NCI-H1105 (cell line): ENCODE measurements at places on chromosomes 13 and 19.

- no peak for DNase-seq
Measured at GRCh38 chr13:111552891-111553655, 232.6 kb downstream of the TEX29 start.

DNA sequence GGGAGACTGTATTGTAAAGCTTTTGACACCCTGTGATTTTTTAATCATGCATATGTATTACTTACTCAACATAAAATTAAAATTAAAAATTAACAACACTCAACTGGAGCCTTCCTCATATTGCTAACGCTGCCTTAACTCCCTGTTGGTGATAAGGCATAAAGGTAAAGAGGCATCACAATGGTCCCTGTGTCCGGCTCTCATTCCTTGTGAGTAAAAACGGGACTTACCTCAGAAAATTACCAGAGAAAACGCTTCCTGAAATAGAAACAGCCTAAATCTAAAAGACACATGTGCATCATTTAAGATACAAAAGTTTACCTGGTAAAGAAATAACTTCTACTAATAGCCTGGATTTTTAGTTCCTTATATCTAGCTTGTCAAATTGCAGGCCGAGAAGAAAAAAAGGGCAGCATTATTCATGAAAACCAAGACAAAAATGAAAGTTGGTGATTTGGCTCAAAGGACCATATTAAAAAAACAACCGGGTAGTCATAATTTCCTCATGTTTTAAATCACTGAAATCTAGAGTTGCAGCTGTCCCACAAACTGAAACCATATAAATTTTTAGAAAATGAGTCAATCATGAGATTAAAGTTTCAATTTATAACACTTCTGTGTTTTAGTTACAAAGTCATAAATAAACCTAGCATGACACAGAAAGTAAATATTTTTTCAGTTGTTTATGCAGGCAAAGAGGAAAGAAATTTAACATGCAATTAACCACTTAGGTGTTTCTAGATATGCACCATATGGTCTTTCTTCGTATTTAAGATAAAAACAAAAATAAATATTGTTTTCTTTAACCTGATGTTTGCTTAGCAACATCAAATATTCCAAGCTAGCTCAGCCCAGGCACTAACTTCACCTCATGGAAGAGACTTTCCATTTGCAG is 94.7 kb downstream of the MIPEP start:
- no peak for DNase-seq

GRCh38 chr19:12695096-12695495 is 1.3 kb downstream of the FBXW9 start:
- DNase-seq = no peak

DNA sequence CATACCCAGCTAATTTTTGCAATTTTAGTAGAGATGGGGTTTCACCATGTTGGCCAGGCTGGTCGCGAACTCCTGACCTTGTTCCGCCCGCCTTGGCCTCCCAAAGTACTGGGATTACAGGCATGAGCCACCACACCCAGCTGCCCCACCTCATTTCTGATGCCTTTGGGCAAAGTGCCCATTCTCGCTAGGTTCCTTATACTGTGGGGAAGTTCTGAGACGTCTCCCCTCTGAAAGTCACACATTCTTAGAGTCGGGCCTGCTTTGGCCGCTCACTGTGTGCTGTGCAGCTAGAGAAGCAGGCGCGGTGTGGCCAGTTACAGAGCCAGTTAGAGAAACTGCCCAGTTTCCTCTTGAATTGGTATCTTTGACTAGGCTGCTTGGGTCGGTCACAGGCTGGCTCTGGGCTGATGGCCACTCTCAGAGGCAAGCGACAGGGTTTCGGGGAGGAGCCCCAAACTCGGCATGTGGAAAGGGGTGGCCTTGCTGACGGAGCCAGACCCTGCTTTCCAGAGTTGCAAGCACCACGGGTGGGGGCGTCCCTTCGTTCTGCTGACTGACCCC is 18.0 kb downstream of the PRAM1 start:
- no peak for DNase-seq

DNA sequence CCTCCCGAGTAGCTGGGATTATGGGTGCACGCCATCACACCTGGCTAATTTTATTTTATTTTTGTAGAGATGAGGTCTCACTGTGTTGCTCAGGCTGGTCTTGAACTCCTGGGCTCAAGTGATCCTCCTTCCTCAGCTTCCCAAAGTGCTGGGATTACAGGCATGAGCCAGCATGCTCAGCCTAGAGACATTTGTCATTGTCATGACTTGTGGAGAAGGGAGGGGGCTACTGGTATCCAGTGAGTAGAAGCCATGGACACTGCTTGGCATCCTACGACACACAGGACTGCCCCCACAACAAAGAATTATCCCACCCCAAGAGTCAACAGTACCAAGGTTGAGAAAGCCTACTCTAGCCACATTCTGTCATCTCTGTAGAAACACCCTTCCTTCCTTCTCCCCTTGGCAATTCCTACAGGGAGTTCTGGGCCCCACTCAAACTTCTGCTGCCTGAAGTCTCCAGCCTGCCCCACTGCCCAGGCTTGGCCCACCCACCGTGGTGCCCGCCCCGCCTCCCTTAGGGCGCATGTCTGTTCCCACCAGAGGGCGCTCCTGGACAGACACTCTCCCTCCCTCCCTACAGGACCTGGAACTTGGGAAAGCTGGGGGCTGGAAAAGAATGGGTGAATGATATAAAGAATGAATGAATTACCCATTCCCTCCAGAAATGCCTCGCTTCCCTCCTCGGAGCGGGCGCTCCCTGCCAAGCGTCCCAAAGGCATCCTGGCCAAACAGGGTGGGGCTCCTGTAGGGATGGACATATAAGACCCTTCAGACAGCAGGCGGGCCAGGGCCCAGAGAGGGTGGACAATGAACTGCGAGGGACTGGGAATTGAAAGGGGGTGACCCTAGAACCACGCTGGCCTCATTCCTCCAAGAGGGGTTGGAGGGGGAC is 5.5 kb upstream of the EMP3 start:
- DNase-seq = peak; percentile 67

DNA sequence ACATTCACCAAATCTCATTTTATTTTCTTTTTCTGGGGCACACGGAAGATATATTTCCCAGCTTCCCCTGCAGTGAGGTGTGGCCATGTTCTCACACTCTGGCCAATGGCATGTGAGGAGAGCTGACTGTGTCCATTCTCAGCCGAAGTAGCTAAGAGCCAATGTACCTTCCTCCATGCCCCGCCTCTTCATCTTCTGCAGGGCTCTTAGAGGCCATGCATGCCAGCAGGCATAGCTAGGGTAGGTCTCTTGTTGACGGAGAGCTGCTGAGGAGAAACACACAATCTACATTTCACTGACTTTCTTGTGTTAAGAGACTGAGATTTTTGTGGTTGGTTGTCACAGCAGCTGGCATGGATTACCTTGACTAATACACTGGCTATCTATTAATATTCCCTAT is 9.8 kb upstream of the MICU2 start:
- no peak for DNase-seq

- DNase-seq = peak; percentile 18
Measured at GRCh38 chr13:27960362-27961226, 8.5 kb downstream of the CDX2 start.

GRCh38 chr19:4916292-4917082 is 7.2 kb downstream of the UHRF1 start:
- DNase-seq = no peak

GRCh38 chr13:98457053-98457452 is 119.9 kb downstream of the STK24 start:
- no peak for DNase-seq

GRCh38 chr19:46317339-46317738 is 20.5 kb downstream of the HIF3A start:
- DNase-seq = no peak

DNA sequence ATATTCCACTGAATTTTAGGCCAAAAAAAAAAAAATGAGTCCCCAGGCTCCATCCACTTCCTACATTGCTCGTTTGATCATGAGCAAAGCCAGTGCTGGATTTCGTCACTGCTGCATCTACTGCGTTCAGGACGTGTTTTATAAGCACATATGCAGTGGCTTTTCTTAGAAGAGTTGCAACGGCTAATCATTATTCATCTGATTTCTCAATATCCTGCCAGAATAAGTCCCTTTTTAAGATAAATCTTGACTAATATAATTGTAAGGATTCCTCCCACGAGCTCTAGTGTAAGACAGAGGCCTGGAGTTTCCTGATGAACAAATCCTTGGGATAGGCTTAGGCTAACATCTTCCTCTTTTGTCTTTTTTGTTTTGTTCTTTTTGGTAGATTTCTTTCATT is 19.5 kb downstream of the FAM124A start:
- DNase-seq = no peak

DNA sequence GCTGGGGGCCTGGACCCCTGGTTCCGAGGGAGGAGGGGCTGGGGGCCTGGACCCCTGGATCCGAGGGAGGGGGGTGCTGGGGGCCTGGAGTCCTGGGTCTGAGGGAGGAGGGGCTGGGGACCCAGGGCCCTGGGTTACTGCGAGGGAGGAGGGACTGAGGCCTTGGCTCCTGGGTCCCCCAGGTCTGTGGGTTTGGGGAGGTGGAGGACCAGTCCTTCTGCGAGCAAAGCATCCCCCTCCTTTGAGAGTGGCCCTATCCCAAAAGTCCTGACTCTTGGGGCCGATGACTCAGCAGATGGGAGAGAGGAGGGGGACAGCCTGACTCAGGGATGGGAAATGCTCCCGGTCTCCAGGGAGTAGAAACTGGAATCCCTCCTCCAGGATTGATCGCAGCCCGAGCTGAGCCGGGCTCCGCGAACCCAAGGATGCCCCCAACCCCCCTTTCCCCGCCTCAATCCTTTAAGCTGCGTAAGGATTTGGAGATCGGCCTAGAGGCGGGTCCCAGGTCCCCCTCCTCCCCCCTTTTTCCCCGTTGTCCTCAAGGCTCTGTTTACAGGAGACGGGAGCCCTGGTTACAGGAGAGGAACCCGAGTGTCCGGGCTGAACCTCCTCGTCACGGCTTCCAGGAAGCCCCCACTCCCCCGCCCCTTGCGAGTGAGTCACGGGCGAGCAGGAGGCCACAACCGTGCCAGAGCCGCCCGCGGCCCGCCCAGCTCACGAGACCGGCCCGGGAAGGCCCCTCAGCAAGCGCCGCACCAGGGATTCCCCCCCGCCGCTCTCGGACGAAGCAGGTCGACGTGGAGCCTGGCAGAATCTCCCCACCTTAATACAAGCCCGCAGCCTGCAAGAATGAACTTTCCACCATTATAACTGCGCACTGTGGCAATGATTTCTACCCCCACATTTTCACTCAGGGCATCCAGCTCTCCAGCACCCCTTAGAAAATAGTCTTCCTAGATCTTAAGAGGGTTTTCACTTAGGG is 3.0 kb upstream of the ZFP36 start:
- no peak for DNase-seq

DNA sequence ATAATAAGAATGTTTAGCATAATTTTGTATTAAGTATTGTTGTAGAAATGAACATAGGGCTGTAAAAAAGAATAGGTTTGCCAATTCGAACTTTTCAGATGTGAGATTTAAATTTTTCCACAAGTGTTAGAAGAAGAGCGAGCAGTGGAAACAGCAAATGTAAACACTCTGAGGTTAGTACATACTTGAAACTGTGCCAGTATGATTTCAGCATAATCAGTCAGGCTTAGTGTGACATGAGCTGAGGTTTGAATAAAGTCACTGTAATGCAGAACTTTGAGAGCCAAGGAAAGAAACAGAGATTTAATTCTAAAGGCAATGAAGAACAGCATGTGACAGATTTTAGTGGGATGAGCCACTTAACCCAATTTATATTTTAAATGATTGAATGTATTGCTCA is 2166.4 kb downstream of the PCDH9 start:
- DNase-seq = no peak

DNA sequence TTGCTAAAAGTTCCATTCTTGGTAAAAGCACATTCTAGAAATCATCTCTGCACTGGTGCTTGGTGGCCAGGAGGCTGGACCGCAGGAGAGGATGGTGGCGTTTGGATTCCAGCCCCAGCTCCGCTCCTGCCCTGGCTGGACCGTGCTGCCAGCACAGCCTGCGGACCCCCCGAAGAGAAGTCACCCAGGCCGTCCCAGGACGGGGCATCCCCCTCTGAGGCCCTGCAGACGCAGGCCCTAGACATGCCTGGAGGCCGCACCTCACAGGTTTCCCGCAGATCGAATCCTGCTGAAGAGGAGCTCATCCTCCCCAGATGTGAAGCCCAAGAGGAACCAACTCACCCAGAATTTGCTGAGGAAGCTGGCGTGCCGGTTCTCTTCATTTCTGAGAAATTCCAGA is 159.0 kb downstream of the TEX29 start:
- DNase-seq = no peak

- no peak for DNase-seq
Measured at GRCh38 chr13:32001154-32001768, 30.3 kb upstream of the FRY start.

DNA sequence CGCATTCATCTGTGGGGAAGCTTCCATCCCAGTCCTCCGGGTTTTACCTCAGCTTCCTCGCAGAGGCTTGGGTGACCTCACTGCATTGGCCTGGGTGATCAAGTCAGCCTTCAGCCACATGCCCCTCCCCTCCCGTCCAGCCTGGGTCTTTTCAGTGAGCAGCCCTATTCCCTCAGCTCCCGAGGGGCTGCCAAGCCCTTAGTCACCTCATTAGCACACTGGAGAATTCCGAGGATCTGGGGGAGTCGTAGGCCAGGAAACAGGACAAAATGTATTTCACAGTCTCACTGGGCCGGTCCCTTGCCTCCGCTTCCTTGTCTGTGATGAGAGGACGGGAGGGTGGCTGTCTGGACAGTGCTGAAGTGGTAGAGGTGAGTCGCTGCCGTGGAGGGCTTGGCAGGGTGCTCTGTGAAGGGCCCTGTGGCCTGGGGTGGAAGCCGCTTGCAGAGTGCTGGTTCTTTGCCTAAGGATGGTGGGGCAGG is 19.9 kb downstream of the KDM4B start:
- no peak for DNase-seq

GRCh38 chr19:1760020-1760419 is 6.7 kb downstream of the ONECUT3 start:
- DNase-seq = no peak

GRCh38 chr19:9013988-9014387 is 3.8 kb upstream of the MUC16 start:
- DNase-seq = no peak

DNA sequence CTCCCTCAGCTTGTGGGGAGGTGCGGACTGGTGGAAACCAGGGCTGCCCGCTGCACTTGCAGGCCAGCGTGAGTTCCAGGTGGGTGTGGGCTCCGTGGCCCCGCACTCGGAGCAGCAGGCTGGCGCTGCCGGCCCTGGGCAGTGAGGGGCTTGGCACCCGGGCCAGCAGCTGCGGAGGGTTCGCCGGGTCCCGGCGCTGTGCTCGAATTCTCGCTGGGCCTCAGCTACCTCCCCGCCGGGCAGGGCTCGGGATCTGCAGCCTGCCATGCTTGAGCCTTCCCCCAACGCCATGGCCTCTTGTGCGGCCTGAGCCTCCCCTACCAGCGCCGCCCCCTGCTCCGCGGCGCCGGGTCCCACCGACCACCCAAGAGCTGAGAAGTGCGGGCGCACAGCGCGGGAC is 71.6 kb upstream of the ADGRL1 start:
- no peak for DNase-seq
